ENCODE measurements at places on chromosomes 6 and 20.

GRCh38 chr6:42385339-42385738, 66.4 kb downstream of the TRERF1 start:
- no peak for DNase-seq

DNA sequence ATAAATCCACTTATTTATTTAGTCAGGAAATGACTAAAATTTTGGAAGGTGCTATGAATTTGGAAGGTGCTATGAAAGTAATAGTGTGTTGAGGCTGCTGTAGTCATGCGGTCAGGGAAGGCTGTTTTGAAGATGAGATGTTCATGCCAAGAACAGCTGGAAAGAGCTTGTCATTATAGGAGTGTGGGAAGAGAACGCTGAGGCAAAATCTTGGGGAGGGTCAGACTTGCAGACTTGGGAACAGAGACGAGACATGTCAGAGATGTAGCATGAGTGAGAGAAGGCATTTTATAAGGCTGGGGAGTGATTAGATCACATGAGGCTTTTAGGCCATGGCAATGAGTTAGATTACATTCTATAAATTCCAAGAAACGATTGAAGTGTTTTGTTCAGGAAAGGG, 124.0 kb upstream of the B3GAT2 start:
- peak; percentile 65 for DNase-seq

GRCh38 chr6:7975764-7976146, 65.2 kb upstream of the TXNDC5 start:
- no peak for DNase-seq

- no peak for DNase-seq
Observed at GRCh38 chr6:144462058-144462457, 176.9 kb downstream of the UTRN start.

DNA sequence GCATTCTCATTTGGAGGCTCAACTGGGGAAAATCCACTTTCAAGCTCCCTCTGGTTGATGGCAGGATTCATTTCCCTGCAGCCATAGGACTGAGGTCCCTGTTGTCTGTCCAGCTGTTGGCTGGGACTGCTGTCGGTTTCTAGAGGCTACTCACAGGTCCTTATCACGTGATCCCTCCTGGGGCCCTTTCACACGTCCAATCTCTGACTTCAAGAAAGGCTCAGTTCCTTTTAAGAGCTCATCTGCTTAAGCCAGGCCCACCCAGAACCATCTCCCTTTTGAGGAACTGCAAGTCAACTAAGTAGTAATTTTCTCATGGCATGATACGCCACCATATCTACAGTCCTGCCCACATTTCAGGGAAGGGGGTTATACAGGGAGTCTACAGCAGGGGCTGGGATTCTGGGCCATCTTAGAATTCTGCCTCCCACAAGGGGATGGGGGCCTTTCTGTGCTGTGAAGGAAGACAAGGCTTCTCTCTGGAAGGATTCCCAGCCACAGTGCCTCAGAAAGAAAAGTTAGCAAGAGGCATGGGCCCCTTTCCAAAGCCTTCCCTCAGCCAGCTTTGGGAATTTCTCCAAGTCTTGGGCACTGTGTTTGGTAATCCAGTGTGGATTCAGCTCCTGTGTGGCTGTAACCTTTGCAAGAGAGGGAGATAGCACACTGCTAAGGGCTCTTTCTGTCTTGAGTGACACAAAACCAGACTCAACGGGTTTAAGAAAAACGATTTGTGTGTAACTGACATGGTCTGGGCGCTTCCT, 66.4 kb downstream of the CTCFL start:
- peak; percentile 63 for DNase-seq

DNA sequence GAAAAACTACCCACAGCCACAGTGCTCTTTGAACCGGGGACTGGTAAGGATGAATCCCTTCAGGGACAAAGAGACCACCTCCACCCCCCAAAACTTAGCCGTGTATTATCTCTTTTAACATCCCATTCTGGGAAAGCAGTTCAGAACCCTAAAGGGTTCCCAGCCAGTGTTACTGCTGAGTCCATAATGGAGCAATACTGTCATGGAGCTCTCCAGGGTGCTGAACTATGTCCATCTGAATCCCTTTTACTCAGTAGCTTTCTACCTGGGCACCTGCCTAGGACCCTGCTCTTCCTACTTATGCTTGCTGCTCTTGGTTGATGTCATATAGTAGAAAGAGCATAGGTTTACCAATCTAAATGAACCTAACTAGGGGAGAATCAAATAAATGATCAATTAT, 22.3 kb upstream of the SAYSD1 start:
- DNase-seq: peak; percentile 83

DNA sequence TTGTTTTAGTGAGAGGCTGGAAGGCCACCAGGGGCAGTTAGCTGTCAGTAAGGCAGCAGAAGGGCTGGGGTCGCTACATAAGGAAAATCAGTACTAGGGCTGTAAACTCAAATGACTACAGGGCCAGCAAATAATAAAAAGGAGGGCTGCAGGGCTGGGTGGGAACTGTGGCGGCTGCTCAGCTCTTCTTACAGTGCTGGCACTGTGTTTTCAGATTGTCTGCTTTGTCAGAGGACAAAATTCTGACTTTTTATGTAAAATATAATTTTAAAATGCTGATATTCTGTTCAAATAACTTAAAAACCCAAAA, 23.2 kb downstream of the HLA-A start:
- DNase-seq: no peak

Data from tongue (tissue), 3 donors.